Colonic mucosa (tissue), 4 donors: ENCODE measurements at places on chromosomes 4 and X. TPM values are rescaled to one million over a fixed set of nuclear protein-coding genes. Genes with fewer than 3 reads are reported as not detected.
A peak's percentile ranks its signal among the peaks of the same experiment; 100 is the strongest.

DNA sequence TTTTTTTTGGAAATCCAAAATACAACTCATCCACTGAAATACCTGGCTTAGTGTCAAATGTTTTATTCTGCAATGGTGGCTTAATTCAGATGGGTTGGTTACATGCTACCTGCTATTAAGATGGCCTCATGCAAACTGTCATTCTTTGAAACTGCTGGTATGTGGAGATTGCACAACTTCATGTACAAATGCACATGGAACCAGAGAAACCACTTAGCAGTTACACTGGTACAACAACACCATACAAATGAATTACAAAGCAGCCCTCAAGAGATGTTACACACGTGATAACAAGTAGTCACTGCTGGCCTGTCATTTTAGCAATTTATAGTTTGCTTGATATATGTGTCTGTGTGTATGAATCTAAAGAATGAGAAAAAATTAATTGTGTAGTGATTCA is 84.6 kb upstream of the STS start:
- no peak for DNase-seq

- DNase-seq: peak; percentile 29
Measured at GRCh38 chr4:26263165-26263564, 57.6 kb upstream of the RBPJ start.

GRCh38 chrX:131747173-131747572 is 203.3 kb downstream of the OR13H1 start:
- DNase-seq: peak; percentile 85

DNA sequence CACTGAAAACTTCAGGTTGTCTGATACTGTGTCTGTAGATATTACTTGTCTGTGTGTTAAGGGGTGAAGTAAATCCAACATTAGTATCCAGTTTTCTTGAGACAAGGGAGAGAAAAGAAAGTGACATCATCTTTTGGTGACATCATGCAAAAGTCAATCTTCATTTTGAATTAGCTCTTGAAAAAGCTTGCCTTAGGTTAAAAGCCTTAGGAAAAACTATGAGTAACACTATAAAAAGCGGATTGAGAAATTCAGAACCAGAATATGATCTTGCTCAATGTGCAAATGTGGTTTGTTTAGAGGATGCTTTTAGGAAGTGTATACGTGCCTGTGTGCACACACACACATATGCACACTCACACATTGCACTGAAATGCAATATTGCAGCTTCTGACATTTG is 345.8 kb upstream of the CASK start:
- DNase-seq: no peak

ARMCX1 gene
- 6.8 TPM for total RNA-seq
